ENCODE measurements at places on chromosomes 13 and 19.
A peak's percentile ranks its signal among the peaks of the same experiment; 100 is the strongest.

- no peak for DNase-seq
Measured at GRCh38 chr13:27128825-27129627, 42.6 kb downstream of the USP12 start.

DNA sequence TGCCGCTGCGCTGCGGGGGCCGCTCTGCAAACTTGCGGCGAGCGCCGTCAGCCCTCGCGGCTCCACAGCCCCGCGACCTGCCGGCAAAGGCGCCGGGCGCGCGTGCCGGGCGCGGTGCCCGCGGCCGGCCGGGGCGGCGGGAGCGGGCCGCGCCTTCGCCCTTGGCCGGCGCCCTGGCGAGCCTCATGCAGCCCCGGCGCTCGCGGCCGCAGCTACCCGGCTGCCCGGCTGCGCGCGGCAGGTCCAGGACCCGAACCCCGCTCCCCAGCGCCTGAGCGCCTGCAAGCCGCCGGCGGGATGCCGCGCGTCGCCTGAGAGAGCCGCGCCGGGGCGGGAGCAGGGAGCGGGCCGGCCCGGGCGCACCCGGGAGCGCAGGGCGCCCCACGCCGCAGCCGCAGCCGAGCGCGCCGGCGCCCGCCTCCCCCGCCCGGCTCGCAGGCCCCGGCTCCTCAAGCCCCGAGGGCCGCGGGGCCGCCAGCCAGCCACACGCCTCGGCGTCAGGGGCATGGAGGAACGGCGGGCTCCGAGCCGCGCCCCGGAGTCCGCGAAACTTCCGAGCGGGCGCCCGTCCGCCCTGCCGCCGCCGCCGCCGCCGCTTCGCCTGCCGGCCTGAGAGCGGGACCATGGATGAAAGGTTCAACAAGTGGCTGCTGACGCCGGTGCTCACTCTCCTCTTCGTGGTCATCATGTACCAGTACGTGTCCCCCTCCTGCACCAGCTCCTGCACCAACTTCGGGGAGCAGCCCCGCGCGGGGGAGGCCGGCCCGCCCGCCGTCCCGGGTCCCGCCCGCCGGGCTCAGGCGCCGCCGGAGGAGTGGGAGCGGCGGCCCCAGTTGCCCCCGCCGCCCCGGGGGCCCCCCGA, 564 bp downstream of the HS6ST3 start:
- no peak for DNase-seq

DNA sequence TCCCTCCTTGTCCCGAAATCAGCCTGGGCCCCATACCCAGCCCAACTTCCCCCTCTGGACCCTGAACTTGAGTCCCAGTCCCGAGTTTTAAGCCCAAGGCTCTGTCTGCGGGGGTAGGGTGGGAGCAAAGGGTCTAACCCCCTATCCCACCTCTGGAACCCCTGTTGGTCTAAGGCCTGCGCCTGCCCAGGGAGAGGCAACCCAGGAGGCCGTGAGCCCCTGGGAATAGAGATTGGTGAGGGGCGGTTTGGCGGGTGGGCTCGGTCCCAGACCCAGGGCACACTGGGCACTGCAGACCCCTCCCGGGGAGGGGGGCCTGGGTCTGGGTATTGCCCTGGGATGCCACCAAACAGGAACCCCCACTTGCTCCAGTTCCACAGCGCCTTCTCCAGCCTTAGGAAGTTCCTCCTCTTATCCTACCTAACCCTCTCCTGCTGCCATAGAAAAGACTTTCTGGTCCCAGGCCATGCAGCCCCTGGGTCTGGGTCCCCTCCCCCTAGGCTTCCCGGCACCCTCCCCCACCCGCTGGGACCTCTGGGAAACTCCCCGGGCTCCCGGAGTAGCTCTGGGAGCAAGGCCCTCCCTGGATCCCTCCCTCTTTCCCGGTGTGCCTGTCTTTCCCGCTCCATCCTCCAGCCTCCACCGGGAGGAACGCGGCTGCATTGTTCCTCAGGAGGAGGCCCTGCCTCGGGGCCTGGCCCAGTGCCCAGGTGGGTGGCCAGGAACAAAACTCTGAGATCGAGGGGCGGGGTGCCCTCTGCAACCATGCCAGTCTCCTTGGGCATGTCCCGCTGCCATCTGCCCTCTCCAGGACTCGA, 33.6 kb upstream of the NANOS3 start:
- peak; percentile 72 for DNase-seq

DNA sequence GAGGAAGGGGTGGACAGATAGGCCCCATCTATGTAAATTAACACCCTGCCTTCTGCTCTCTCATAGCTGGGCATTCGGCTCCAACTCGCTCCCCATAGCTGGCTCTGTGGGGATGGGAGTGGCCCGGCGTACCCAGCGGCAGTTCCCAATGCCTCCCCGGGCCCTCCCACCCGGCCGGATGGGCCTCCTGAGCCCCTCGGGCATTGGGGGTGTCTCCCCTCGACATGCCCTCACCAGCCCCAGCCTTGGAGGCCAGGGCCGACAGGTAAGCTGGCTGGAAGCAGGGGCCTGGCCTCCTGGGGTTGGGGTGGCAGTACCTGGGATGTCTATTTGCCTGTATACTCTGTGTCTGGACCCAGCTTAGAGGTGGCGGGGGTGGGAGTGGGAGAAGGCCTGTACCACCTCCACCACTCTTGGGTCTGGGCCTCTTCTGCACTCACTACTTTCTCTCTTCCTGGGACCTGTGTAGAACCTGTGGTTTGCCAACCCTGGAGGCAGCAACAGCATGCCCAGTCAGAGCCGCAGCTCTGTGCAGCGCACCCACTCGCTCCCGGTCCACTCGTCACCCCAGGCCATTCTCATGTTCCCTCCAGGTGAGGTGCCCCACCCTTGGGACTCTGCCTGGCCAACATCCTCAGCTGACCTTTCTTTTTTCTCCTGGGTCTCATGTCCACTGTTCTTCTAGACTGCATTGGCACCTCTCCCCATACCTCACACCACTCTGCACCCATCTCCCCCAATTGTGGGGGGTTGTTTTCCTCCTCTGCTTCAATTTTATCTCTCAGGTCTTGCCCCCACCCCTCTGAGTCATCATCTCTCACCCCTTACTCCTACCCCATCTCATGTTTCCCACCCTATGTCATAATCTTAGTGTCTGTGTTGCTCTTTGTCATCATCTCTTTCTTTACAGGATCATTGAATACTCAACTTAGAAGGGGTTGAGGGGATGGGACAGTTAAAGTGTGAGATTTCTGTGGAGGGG, 10.1 kb downstream of the PAF1 start:
- DNase-seq: no peak

DNA sequence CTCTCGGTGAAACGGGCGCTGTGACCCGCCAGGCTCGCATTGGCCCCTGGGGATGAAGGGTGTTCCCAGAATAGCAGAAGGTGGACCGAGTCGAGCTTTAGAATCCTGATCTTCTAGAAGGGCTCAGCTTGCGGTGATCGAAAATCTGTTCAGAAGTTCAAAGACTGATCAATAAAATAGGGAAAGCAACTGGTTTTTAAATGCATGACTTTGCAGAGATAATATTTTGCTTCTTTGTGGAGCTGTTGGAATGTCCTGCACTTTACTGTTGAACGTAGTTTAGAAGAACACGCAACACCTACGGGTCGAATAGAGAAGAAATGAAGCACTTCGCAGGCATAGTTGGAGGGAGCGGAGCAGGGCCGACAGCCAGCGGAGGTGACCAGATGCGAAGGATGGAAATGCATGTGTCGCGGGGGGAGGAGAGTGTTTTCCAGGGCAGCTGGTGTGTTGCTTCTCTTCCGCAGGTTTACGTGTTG, 766 bp downstream of the CEBPG start:
- no peak for DNase-seq

GRCh38 chr13:56134524-56134923, 1006.2 kb upstream of the PRR20A start:
- DNase-seq: no peak

- DNase-seq: no peak
Measured at GRCh38 chr13:73943137-73943964, 190.9 kb downstream of the KLF12 start.

- no peak for DNase-seq
Measured at GRCh38 chr13:65677906-65678305, 1552.2 kb downstream of the PCDH9 start.

DNA sequence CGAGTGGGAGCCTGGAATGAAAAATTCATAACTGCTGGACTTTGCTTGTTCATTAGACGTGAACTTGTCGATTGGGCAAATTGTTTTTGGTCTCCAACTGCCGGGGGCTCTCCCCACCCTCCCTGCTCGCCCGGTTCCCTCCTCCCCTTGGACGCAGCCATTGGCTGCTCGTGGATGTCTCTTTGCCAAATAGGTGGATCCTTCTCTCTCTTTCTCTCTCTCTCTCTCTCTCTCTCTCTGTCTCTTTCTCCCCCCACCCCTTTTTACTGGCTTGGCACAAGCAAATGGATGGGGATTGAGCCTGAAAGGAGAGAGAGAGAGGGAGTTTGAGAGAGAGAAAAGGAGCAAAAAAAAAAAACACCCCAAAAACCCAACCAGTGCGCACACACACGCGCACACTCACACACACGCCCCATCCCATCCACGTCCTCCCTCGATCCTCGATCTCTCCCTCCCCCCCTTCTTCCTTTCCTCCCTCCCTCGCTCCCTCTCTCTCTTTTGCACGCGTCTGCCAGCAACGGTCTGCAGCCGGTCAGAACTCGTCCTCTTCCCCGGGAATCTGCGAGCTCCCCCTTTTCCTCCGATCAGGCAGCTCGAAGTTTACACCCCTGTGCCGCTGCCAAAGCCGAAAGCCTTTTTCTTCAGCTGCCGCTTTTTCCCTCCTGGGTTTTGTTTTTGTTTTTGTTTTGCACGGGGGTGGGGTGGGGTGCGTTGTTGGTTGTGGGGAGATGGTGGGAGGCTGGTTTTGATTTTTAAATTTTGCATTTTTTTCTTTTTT, 27.8 kb downstream of the NFIX start:
- DNase-seq: peak; percentile 90

GRCh38 chr19:32599736-32600157, 18.8 kb downstream of the PDCD5 start:
- DNase-seq: no peak

DNA sequence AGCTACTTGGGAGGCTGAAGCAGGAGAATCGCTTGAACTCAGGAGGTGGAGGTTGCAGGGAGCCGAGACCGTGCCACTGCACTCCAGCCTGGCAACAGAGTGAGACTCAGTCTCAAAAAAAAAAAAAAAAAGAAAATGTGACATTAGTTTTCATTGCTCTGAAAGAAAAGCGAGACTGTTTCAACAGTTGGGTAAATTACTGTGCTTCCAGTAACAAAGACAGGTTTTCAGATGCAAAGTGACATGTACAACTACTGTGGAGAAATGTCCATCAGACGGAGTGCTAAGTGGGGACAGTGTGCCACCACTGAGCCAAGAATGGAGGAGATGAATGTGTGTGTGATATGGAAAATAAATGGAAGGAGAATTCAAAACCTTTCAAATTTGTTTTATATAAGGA, 24.2 kb upstream of the SLC15A1 start:
- no peak for DNase-seq

GRCh38 chr19:55340784-55341147, 1.1 kb downstream of the KMT5C start:
- DNase-seq: no peak

DNA sequence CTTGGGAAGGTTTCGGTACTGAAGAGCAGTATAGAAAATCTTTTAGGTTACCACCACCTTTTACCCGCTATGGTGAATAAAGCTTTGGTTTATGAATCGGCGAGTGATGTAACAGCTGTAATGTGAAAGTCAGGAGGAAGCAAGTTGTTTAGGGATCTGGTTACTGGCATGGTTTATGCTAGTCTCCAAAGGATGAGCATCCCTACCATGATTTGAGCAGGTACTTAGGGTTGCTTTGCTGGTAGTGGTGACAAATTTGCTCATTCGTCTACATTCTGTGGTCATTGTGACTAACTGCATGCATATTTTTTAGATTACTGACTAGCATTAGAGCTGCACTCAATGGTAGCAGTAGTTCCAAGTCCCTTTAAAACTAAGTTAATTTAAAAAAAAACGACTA, 104.1 kb downstream of the FRY start:
- DNase-seq: no peak

- no peak for DNase-seq
Measured at GRCh38 chr19:4018140-4018613, 10.6 kb downstream of the PIAS4 start.

DNA sequence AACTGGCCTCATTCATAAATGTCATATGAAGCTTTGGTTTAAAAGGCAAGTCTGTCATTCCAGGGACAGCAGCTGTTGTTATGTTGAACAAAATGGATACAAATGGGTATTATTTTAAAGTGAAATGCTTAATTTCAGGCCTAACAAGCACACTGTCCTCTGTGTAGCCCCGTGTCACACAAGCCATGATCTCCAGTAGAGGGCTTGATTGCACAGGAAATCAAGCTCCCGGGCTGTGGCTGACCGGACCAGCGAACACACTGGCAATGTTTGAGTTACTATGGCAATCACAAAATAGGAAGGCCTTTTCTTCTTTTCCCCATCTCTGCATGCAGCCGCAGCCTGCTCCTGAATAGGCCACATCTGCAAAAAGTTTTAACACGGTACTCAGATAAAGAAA, 64.0 kb upstream of the GSX1 start:
- DNase-seq: no peak

- no peak for DNase-seq
Measured at GRCh38 chr13:94119360-94119936, 360.0 kb downstream of the DCT start.

DNA sequence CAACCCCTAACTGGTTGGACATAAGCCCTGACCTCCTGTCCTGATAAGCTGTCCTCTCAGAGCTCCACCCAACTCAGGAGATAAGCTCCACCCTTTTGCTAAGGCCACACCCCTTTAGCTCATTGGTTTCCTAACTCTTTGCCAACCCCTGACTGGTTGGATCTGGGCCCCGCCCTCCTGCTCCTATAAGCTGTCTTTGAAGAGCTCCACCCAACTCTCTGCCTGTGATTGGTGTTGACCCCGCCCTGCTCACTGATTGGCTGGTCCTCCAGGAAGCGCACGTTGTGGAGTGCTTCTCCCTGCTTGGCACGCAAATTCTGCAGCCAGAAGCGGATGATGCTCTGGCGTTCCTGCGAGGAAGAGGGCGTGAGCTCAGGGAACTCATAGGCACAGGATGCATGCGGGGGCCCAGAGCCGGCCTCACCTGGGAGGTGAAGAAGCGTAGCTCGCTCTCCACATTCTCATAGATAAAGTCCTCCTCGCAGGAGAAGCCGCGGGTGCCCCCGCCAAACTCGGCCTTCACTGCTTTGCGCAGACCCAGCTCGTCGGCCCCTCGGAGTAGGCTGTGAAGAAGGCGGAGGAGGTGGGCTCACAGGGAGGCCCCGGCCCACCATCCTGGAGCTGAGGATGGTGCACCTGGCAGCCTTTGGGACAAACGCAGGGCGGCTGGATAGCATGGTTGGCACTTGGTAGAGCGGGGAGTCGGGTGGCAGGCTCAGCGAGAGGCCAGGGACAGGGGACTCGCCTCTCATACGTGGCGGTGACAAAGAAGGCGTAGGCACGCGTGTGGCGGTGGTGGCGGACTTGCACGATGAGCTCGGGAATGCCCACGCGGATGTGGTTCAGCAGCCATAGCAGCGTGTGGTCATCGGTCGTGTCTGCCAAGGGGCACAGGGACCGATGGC, 1.7 kb downstream of the ANO8 start:
- DNase-seq: no peak

GRCh38 chr13:92900446-92900845, 326.2 kb upstream of the GPC6 start:
- no peak for DNase-seq

Data from Right ventricle myocardium superior (tissue), 1 donor.